Colonic mucosa (tissue), 4 donors: ENCODE measurements at places on chromosomes 4 and X. TPM values are rescaled to one million over a fixed set of nuclear protein-coding genes. Genes with fewer than 3 reads are reported as not detected.

- no peaks in the 10 kb centered on the region for H3K36me3 ChIP-seq
- H3K27ac ChIP-seq: peak within 1 kb of the TSS; percentile 83
- H3K4me1 ChIP-seq: no peaks in the 10 kb centered on the region
- peak within 1 kb of the TSS; percentile 68 for H3K4me3 ChIP-seq
Observed at GRCh38 chrX:54182864-54183613, at the start of gene FAM120C. TSS of gene FAM120C (minus strand) at chrX:54183254. CDS start at chrX:54183198, 56 bp downstream.

GRCh38 chr4:64144994-64145393, 264.3 kb downstream of the TECRL start:
- no peaks in the 10 kb centered on the region for H3K36me3 ChIP-seq
- H3K4me1 ChIP-seq: no peaks in the 10 kb centered on the region
- H3K4me3 ChIP-seq: no peak overlapping the region
- H3K27me3 ChIP-seq: no peaks in the 10 kb centered on the region
- DNase-seq: no peak

DNA sequence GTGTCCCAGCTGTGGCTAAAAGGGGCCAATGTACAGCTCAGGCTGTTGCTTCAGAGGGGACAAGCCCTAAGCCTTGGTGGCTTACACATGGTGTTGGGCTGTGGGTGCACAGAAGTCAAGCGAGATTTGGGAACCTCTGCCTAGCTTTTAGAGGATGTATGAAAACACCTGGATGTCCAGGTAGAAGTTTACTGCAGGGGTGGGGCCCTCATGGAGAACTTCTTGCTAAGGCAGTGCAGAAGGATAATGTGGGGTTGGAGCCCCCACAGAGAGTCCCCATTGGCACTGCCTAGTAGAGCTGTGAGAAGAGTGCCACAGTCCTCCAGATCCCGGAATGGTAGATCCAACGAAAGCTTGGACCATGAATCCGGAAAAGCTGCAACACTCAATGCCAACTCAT, 40.5 kb downstream of the UBA6 start:
- H3K36me3 ChIP-seq: peaks cover 13% of the 10 kb centered on the region
- DNase-seq: no peak
- no peak overlapping the region for H3K27ac ChIP-seq
- H3K27me3 ChIP-seq: no peaks in the 10 kb centered on the region
- no peaks in the 10 kb centered on the region for H3K4me1 ChIP-seq

The PNMA5 gene
- not detected for total RNA-seq

- peak overlapping the region; percentile 84 for H3K4me3 ChIP-seq
- H3K4me1 ChIP-seq: no peaks in the 10 kb centered on the region
- no peaks in the 10 kb centered on the region for H3K36me3 ChIP-seq
- no peaks in the 10 kb centered on the region for H3K27me3 ChIP-seq
- DNase-seq: no peak
- no peak overlapping the region for H3K27ac ChIP-seq
Observed at GRCh38 chr4:78939667-78940008, 400 bp upstream of the PAQR3 start.

The SRPX2 gene
- 5.8 TPM for total RNA-seq

The FAM47C gene
- total RNA-seq: not detected

DNA sequence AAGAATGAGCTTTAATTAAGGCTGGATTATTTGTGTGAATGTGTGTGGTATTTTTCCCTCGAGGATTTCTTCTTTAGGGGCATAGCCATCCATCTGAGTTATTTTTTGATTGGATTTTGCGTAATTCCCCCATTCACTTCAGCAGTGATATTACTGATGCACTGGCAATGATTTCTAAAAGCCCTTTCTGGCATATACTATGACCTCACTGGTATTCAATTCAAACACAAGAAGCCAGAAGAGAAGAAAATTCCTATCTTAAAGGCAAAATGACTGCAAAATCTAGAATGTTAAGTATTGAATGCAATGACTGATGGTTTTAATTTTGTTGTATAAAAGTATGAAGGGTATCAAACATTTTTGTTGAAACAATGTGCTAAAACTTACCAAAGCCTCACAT, 71.1 kb upstream of the DDIT4L start:
- H3K4me1 ChIP-seq: no peaks in the 10 kb centered on the region
- no peaks in the 10 kb centered on the region for H3K36me3 ChIP-seq
- DNase-seq: no peak
- H3K4me3 ChIP-seq: no peak overlapping the region
- no peak overlapping the region for H3K27ac ChIP-seq

GRCh38 chr4:186979961-186980745, 256.5 kb upstream of the FAT1 start:
- no peaks in the 10 kb centered on the region for H3K4me1 ChIP-seq
- no peak overlapping the region for H3K4me3 ChIP-seq
- H3K27ac ChIP-seq: no peak overlapping the region

DNA sequence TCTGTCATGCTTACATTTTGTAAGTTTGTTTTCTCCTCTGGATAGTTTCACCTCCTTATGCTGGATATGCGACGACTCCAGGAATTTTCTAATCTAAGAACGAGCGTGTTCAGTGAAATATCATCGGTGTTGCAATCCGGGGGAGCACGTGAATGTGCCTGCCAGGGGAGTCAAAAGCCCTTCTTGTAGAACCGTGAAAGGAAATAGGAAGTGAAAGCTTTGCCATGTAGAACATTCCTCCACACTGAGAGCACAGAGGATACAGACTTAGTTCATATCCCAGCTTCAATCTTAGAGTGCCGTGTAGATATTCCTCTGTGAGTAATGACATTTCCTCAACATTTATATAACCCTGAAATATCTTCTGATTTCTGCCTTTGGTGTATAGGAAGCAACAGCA, 121.2 kb downstream of the VEGFC start:
- H3K36me3 ChIP-seq: no peaks in the 10 kb centered on the region
- no peak overlapping the region for H3K4me3 ChIP-seq
- DNase-seq: no peak

DNA sequence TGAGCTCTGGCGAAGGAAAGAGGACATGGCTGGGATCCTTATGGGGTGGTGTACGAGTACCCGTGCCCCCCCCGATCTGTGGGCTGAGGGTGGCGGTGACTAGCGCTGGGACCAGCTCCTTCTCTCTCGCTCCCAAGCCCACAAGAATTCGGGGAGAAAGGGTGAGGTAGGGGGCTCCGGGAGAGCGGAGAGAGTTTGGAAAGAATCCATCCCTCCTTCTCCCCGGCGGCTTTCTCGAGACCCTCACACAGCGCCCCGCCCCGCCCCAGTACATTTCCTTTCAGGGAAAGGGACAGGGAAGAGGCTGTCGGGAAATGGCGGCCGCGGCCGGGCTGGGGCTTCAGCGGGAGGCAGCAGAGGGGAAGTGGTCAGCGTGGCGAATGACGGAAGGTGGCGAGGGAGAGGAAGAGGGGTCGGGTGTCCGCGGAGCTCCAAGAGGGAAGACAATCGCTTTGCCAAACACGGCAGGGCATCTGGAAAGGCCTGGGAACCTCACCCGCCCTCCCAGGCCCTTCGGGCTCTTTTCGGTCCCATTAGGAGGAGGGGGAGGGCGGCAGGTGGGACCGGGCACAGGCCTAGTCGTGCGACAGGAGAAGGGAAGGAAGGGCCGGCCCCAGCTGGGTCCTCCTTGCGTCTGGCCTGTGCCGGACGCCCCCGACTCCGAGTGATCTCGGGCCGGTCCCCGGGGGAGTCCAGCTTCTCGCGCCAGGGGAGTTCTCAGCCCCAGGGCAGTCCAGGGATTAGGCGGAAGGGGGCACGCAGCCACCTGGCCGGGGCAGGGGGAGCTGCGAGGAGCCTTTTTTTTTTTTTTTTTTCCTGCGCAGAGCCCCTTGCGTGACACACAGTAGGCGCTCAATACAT, 10.2 kb downstream of the HNRNPH2 start:
- peak overlapping the region; percentile 48 for H3K4me3 ChIP-seq
- no peaks in the 10 kb centered on the region for H3K4me1 ChIP-seq
- no peaks in the 10 kb centered on the region for H3K36me3 ChIP-seq
- peak overlapping the region; percentile 86 for H3K27ac ChIP-seq

DNA sequence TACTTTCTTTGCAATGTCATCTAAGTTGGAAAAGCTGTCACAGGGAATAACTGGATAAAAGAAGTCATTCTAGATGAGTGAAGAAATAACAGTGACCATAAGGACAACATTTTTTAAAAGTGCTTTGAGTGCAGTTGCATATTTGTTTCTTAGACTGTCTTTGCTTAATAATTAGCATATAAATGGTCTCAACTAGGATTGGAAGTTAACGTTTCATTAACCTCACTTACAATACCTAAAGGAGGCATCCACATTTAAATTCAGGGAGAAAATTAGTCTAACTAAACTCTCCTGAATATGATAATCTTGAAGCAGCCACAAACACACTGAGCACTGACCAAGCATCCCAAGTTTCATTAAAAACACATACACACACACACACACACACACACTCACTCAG, 780.7 kb downstream of the PCDH18 start:
- H3K4me3 ChIP-seq: no peak overlapping the region
- H3K27me3 ChIP-seq: no peaks in the 10 kb centered on the region
- no peaks in the 10 kb centered on the region for H3K36me3 ChIP-seq
- no peak for DNase-seq

- no peaks in the 10 kb centered on the region for H3K4me1 ChIP-seq
- H3K36me3 ChIP-seq: no peaks in the 10 kb centered on the region
- no peaks in the 10 kb centered on the region for H3K27me3 ChIP-seq
- no peak for DNase-seq
- H3K4me3 ChIP-seq: no peak overlapping the region
Observed at GRCh38 chrX:120358737-120359456, 3.0 kb upstream of the ATP1B4 start.

DNA sequence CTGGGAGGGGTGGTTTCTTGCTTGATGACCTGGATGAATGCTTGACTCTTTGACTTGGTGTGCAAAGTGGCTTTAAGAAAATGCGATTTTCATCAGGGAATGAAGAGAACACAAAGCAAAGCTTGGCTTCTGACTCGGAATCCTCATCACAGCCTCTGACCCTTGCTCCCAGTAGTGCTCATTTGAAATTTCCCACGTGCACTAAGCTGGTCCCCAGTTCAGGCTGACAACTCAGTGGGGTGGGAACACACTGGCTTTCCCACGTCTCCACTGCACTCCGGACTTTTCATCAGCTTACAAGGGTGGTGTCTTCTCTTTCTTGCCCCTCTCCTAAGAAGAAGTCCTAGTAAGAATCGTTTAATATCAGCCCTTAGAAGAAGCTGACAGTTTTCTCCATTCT, 53.3 kb downstream of the HCCS start:
- no peaks in the 10 kb centered on the region for H3K36me3 ChIP-seq
- H3K27ac ChIP-seq: no peak overlapping the region
- no peak for DNase-seq
- H3K27me3 ChIP-seq: no peaks in the 10 kb centered on the region
- no peak overlapping the region for H3K4me3 ChIP-seq

DNA sequence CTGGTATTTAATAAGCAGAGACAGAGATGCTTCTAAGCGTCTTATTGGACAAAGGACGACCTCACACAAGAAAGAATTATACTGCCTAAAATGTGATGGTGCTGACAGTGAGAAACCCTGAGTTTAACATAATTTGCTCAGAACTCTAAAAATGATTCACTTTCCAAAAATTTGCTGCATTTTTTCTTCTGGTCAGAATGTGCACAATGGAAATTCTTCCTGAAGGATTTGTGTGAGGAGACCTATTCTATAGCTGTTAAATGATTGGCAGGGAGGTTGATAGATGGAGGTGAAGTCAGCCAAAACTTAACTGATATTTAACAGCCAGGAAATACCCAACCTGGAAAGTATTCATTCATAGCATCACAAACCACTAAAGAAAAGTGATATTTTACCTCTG, 1.7 kb downstream of the MAGEC3 start:
- no peaks in the 10 kb centered on the region for H3K4me1 ChIP-seq
- no peaks in the 10 kb centered on the region for H3K27me3 ChIP-seq
- H3K36me3 ChIP-seq: no peaks in the 10 kb centered on the region
- no peak for DNase-seq
- H3K27ac ChIP-seq: no peak overlapping the region

GRCh38 chr4:47675806-47676205, 162.1 kb downstream of the CORIN start:
- no peak overlapping the region for H3K4me3 ChIP-seq
- H3K36me3 ChIP-seq: no peaks in the 10 kb centered on the region
- H3K4me1 ChIP-seq: no peaks in the 10 kb centered on the region
- H3K27me3 ChIP-seq: no peaks in the 10 kb centered on the region

DNA sequence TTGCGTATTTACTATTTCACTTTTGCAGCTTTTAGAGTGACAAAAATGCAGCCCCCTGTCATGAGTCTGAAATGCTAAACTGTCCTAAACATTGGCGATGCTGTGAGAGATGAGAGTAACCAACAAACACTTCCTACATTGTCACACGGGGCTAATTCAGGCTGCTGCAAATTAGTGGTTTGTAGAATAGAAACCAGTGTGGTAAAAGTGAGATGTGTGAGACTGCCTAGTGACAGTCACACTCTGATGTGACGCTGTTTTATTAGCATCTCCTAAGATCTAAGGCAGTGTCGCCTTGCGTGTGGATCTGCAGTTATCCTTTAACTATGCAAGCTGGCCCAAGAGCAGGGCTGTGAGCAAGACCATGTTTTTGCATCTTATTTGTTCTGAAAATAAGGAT, 800.2 kb upstream of the TENM3 start:
- no peaks in the 10 kb centered on the region for H3K36me3 ChIP-seq
- DNase-seq: no peak
- H3K4me1 ChIP-seq: no peaks in the 10 kb centered on the region
- no peak overlapping the region for H3K27ac ChIP-seq
- no peak overlapping the region for H3K4me3 ChIP-seq
- no peaks in the 10 kb centered on the region for H3K27me3 ChIP-seq

The ATP11C gene
- 9.1 TPM for total RNA-seq

GRCh38 chr4:185218312-185218711, 8.9 kb downstream of the SNX25 start:
- no peaks in the 10 kb centered on the region for H3K27me3 ChIP-seq
- H3K27ac ChIP-seq: no peak overlapping the region
- no peak for DNase-seq
- no peak overlapping the region for H3K4me3 ChIP-seq

DNA sequence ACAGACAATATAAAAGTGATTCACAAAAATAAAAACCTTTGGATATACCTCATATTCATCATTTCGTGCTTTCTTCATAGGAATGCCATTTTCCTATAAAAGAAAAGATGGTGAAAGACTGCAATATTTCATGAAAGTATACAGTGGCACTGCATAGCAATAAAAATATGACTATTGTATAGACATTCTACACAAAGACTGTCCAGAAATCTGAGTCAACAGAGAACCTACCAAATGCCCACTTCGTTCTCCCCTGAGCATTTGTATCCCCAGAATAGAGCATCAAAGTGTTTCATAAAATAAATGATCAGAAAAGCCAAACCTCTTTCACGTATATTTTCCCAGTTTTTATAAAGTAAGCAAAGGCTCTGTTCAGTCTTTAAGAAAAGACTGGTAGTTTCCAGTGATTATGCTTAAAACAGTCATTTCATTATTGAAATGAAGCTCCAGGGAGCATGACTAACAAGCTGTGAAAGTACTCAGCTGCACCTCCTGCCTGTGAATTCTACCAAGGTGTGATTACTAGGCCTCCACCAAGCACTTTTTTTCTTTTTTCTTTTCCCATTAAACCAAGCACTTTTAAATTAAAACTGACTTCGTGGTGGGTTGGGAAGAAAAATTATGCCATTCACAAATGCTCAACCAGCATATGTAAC, 20.2 kb downstream of the PPA2 start:
- H3K36me3 ChIP-seq: no peaks in the 10 kb centered on the region
- no peak overlapping the region for H3K27ac ChIP-seq
- H3K27me3 ChIP-seq: no peaks in the 10 kb centered on the region
- DNase-seq: no peak
- H3K4me3 ChIP-seq: no peak overlapping the region

- H3K27me3 ChIP-seq: no peaks in the 10 kb centered on the region
- H3K4me1 ChIP-seq: no peaks in the 10 kb centered on the region
- no peak for DNase-seq
- H3K36me3 ChIP-seq: no peaks in the 10 kb centered on the region
Observed at GRCh38 chr4:173135241-173135847, 33.3 kb upstream of the GALNT7 start.

GRCh38 chr4:139137763-139138162, 39.3 kb downstream of the ELF2 start:
- H3K36me3 ChIP-seq: no peaks in the 10 kb centered on the region
- H3K27me3 ChIP-seq: no peaks in the 10 kb centered on the region
- DNase-seq: no peak
- H3K27ac ChIP-seq: no peak overlapping the region
- H3K4me3 ChIP-seq: no peak overlapping the region
